ENCODE measurements at places on chromosomes 12 and 14. TPM values are rescaled to one million over a fixed set of nuclear protein-coding genes. Genes with fewer than 3 reads are reported as not detected.

DNA sequence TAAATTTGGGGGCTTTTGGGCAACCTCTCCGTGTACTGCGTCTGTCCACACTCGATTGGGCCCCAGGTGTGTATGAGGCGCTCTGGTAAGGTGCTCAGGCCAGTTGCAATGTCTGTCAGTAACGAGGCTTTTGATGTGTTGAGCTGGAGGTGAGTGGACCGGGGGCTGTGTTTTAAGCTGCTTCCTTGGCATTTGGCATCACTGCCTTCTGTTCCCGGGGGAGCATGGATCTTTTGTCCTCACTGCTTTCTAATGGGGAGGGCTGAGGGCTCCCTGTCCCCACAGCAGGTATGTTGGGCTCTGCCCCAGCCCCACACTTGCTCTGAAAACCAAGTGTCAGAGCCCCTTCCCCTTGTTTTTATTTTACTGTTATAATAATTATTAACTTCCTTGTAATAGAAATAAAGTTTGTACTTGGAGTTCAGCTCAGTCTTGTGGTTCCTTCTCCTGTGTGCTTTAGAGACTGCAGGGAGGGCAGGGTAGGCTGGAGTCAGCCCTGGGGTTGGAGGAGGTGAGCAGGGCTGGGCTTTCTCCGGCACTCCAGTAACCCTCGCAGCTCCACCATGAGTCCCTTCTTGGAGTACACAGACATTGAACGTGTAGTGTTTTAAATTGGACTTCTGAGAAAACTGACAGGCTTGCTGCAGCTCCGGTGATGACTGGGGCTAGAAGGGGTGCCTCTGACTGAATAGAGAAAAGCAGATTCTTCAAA lies 28.0 kb downstream of the TRAFD1 start:
- DNase-seq, result no peak
- peaks cover 46% of the 10 kb centered on the region for H3K36me3 ChIP-seq
- no peaks in the 10 kb centered on the region for H3K27me3 ChIP-seq
- H3K4me3 ChIP-seq, result no peak overlapping the region
- peaks cover 6% of the 10 kb centered on the region for H3K4me1 ChIP-seq
- no peak overlapping the region for H3K27ac ChIP-seq

DNA sequence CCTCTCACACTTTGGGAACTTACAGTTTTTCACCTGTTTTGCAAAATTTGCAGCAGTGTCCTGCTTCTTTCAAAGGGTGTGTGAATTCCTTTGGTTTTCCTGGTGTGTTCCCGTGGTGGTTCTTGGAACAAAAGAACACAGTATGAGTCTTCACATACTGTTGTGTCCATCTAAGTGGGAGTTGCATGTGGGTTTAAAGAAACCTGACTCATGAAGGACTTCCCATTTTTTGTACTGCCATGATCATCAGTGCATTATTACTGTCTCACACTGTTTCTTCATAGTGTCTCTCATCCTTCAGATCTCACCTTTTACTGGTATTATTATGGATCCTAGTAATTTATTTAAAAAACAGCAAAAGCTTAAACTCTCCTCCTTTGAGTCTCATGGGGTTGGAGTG lies 3.8 kb upstream of the GZMH start:
- no peak overlapping the region for H3K4me3 ChIP-seq
- no peaks in the 10 kb centered on the region for H3K36me3 ChIP-seq
- no peak for DNase-seq
- no peaks in the 10 kb centered on the region for H3K27me3 ChIP-seq

DNA sequence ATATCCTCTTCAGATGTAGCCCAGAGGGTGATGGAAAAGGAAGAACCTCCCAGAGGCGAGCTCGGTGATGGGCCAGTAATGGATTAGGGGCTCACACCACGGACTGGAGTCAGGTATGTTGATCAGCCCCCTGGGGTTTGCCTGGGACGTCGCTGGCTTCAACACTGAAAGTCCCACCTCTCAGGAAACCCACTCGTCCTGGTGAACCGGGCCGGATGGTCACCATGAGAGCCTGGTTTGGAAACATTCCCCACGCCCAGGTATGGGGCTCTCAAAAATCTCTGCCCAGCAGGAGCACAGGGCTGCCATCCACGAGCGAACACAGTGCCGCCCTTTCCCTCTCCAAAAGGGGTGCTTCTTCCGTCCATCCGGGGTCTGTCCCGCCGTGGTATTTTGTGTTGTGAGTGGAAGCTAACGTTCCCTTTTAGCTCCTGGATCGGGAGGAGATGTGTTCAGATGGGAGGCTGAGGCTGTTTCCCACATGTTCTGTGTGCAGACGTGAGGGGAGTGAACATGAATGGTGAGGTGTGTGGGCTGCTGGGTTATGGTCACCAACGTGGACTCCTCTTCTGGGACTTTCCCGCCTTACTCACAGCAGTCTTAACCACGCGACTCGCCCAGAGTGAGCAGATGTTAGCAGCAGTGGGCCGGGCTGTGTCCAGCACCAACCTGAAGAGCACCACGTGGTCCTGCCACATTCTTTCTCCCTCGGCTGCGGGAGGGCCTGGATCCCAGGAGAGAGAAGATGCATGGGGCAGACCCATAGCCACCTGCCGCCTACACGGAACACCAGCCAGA lies 139.2 kb downstream of the KIF26A start:
- H3K36me3 ChIP-seq, result no peaks in the 10 kb centered on the region
- H3K27ac ChIP-seq, result no peak overlapping the region
- H3K4me3 ChIP-seq, result no peak overlapping the region
- no peaks in the 10 kb centered on the region for H3K27me3 ChIP-seq
- no peak for DNase-seq
- no peaks in the 10 kb centered on the region for H3K4me1 ChIP-seq

DNA sequence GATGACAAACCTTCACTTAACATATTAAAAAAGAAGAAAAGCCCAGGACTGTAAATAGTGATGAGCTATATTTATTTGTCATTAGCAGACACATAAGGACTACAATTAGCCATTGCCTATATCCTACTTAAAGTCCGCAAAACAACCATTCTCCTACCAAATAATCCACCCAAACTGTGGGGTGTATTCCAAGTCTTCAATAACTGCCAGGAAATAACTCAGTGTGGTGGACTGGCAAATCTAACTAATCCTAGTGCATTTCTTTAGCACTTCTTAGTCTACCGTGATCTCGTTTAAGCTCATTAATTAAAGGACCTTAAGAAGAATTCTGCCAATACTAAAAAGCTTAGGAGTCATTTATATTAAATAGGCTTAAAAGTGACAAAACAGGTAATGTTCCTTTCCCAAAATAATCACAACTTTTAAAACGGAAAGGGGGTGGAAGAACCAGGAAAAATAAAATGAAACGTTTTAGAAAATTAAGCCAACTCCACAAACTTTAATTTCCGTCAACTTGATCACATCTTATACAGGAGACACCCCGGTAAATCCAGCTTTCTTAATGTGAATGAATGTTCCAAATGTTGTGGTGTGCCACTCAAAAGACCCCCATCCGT lies 1.8 kb downstream of the NOVA1 start:
- H3K36me3 ChIP-seq, result no peaks in the 10 kb centered on the region
- no peak for DNase-seq
- H3K4me3 ChIP-seq, result no peak overlapping the region
- no peaks in the 10 kb centered on the region for H3K4me1 ChIP-seq

DNA sequence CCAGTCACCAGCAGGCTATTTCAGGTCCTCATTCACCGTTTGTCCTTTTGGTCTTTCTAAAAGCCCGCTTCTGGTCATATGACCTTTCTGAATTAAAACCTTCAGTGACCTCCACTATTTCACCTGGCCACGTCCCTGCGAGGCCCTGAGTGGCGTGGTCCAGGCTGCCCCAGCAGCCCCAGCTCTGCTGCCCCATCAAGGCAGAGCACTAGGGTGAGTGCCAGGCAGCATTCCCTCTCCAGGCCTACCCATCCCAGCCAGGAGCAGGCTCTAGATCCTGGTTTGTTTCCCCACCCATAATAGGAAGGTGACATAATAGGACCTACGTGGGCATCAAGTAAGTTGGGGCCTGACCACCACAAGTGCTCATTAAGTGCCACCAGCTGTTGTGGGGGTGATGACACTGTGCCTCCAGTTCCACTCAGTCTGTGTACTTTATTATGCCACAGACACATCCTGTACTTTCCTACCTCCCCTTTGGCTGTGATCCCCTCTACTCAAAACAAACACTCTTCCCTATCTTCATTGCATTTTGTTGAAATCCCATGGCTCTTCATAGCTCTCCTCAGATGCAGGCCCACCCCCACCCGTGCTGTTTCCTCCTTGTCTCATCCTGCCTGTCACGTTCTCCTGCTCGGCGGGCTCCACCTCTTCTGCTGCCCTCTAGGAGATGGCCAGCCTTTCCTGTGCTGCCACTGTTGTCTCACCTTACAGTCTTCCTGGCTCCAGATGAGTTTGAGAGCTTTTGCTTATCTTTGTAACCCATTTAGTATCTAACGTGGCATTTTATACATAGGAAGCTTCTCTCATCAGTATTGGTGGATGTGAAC lies 21.4 kb downstream of the CKB start:
- H3K27ac ChIP-seq, result no peak overlapping the region
- H3K36me3 ChIP-seq, result peaks cover 44% of the 10 kb centered on the region
- peaks cover 6% of the 10 kb centered on the region for H3K4me1 ChIP-seq
- no peak for DNase-seq
- no peak overlapping the region for H3K4me3 ChIP-seq
- H3K27me3 ChIP-seq, result no peaks in the 10 kb centered on the region

- no peaks in the 10 kb centered on the region for H3K27me3 ChIP-seq
- H3K4me1 ChIP-seq, result no peaks in the 10 kb centered on the region
- DNase-seq, result no peak
- H3K36me3 ChIP-seq, result peaks cover 56% of the 10 kb centered on the region
- no peak overlapping the region for H3K4me3 ChIP-seq
Observed at GRCh38 chr12:124350491-124350890, 55.6 kb downstream of the RFLNA start.

GRCh38 chr12:31106101-31106803 lies 32.6 kb downstream of the DDX11 start:
- no peaks in the 10 kb centered on the region for H3K4me1 ChIP-seq
- H3K27me3 ChIP-seq, result no peaks in the 10 kb centered on the region
- no peak overlapping the region for H3K4me3 ChIP-seq
- DNase-seq, result no peak

GRCh38 chr12:3967556-3968160 lies 94.5 kb upstream of the PARP11 start:
- H3K36me3 ChIP-seq, result no peaks in the 10 kb centered on the region
- no peak overlapping the region for H3K27ac ChIP-seq
- no peak overlapping the region for H3K4me3 ChIP-seq
- no peak for DNase-seq
- peaks cover 20% of the 10 kb centered on the region for H3K4me1 ChIP-seq

DNA sequence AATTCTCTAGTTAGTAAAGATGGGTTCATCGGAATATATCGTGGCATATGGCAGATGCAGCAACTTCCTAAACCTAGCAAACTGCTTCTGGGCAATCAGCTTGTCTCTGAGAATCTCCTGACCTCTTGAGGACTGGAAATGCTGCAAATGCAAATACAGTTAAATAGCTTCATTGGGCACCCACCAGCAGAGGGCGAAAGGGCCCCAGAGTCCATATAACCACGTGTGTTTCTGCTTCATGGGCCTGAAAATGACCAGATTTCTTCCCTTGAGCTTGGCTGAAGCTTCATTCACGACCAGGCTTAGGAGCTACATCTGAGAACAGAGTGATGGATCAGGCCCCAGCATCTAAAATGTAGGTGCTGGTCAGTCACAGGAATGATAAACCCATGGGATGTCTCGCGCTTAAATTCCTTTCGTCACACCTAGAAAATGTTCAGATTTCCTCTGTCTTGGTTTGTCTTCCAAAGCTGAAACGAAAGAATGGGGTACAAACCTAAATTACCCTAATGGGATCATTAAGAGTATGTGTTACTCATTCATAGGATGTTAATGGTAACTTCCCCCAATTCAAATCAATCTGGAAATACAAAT lies 1482.5 kb upstream of the TMEM132C start:
- H3K4me1 ChIP-seq, result peaks cover 4% of the 10 kb centered on the region
- H3K36me3 ChIP-seq, result no peaks in the 10 kb centered on the region
- no peaks in the 10 kb centered on the region for H3K27me3 ChIP-seq
- no peak overlapping the region for H3K4me3 ChIP-seq
- DNase-seq, result no peak

DNA sequence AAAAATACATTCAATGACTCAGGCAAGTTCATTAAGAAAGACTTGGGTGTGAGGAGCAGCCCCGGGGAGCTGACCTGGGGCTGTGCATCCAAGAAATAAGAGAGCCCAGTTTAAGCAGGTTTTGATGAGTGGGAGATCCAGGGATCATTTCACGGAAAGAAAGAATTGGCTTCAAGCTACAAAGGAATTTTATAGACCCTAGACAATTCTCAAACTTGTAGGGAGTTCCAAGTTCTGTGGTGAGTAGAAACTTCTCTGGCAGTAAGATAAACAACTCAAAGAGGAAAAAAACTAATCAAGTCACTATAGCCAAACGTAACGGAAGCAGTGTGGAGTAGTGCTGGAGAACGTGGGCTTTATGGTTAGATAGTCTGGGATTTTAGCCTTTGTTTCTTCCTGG lies 175.7 kb upstream of the DDHD1 start:
- H3K4me3 ChIP-seq, result no peak overlapping the region
- H3K4me1 ChIP-seq, result no peaks in the 10 kb centered on the region
- H3K27me3 ChIP-seq, result no peaks in the 10 kb centered on the region
- H3K27ac ChIP-seq, result no peak overlapping the region
- H3K36me3 ChIP-seq, result no peaks in the 10 kb centered on the region
- no peak for DNase-seq

The IL23A gene
- 34.4 TPM for total RNA-seq

The GRIP1 gene
- 1.7 TPM for total RNA-seq

The ACSM4 gene
- not detected for total RNA-seq

The SLC22A17 gene
- 19.8 TPM for total RNA-seq

All from CD4-positive, alpha-beta memory T cell (primary cell).